ENCODE measurements at places on chromosomes 3 and 15. TPM values are rescaled to one million over a fixed set of nuclear protein-coding genes. Genes with fewer than 3 reads are reported as not detected.

POPDC2 gene
- total RNA-seq, result 0.26 TPM

IL5RA gene
- total RNA-seq, result under 0.01 TPM

FAM162A gene
- total RNA-seq, result 20.3 TPM

GP9 gene
- not detected for total RNA-seq

FOXB1 gene
- total RNA-seq, result not detected

HDDC3 gene
- 10.2 TPM for total RNA-seq

All from bronchial smooth muscle cell (primary cell).